ENCODE measurements at places on chromosomes 3 and 15.
A peak's percentile ranks its signal among the peaks of the same experiment; 100 is the strongest.

DNA sequence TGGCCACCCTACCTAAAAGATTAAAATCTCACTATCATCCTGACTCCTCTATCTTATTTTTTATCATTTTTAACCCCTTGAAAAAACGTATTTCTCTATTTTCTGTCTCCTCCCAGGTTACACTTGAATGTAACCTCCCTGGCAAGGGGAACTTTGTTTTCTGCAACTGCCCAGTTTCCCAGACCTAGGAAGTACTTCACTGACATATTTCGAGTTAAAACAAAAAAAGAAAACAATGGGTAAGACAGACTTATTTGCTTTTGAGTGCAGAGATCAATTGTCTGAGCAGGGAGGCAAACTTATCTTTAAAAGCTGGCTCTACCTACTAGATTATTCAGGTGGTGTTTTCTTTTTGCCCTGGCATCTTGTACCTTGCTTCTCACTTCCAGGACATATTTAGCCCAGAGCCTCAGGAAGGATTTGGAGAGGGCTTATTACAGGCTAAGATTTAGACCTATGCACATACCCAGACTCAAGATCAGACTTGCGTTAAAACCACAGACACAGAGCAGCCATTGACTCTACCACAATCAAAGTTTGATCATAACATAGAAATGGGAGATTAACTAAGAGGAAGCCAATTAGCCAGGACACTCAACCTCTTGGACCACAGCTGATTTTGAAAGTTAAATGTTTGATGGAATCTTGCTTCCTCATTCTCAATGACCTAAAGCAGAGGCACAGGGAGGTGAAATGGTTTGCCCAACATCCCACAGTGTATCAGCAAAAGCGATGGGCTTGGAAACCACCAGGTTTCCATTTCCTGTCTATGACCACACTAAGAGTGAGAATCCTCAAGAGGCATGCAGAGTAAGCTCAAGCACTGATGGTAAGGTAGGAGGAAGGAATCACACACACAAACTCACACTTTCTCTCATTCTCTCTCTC, 169.5 kb upstream of the THBS1 start:
- DNase-seq, result no peak

DNA sequence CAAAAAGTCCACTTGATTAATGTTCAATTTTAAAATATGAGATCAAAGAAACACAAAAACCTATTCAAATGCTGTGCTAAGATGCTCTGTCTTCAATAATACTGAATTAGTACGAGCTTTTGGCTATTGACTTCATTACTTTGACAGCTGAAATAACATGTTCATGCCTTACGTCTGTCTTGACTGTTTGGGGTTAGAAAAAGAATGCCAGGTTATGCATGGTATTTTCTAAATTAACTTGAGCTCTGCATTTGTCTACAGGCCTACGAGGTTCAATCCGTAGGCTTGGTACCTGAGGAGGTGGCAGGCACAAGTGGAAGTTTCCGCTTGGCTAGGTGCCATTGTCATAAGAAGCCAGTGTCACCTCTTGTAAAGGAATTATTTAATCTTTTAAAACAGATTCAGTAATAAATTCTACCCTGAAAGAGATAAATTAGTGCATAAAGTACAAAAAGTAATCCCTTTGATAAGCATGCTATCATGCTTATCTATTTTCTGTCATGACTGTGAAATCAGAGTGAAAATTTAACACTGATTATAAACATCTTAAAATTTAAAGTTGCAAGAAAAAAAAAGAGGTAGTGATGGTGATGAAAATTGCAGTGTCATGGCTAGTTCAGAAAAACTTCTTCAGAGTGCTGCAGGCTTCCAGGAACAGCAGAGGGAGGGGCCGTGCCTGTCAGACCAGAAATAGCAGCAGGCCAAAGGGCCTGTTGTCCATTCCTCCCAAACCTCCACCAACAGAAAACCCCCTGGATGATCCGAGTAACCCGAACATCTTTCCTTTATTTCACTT, 115.7 kb downstream of the ARRDC4 start:
- no peak for DNase-seq

DNA sequence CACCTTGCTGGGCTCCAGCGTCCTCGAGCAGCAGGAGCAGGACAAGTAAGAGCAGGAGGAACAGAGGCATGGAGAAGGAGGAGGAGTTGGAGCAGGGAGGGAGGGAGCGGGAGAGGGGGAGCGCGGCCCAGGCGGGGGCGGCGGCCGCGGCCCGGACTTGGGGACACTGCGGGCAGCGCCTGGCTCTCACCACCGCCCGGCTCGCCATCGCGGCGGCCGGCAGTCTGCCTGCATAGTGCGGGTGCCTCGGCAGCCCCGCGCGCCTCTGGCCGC, 440 bp downstream of the DCBLD2 start:
- DNase-seq, result no peak

DNA sequence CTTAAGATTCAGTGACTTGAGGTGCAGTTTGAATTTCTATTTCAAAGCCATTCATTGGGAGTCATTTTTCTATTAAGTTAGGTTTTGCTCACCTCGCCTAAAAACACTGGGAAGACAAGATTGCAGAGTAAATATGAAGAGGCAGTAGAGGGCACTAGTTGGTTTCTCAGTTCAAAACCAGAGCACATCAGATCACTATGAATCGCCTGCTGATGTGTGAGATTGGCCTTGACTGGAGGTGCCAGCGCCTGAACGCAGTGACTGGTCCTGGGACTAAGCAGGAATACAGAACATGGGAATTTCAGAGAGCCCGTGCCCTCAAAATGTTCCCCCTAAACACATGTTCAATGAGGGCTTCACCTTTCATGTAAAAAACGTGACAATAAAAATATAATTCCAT, 229.0 kb downstream of the ITPR1 start:
- peak; percentile 53 for DNase-seq

DNA sequence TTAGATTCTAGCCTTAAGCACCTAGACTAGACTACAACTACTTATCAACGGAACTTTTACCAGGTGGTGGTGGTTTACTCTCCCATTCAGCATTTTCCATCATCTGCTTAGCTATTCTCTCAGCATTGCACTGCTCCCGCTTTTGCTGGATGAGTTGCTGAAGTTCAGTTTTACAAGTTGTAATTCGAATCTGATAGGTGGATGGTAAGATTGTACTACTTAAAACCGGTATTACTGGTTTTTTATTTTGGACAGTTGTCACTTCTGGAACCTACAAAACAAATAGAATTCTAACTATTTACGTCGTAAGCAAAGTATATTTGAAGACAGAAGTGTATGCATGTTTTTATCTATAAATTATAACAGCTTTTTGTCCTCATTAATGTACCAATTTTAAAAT, 41.1 kb downstream of the PIK3R4 start:
- DNase-seq, result no peak

DNA sequence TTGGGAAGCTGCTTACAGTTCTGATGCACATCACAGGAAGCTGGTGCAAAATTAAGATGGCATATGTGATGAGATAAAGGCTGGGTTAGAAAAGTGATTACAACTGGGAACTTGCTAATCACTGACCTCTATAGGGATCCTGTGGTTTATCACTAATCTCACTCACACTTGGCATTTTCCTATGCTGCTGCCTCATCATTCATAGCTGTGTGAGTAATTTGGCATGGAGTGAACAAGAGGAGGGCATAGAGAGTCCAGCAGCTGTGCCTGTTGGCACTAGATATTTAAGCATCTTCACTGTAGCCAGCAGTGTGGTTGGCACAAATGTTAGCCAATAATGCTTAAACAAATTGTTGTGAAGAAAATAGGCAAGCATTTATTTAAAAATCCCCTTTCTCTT, 217.7 kb upstream of the CGNL1 start:
- DNase-seq, result no peak

- DNase-seq, result no peak
These were observed 691.5 kb upstream of the ARPP21 start for GRCh38 chr3:34947834-34948233.

DNA sequence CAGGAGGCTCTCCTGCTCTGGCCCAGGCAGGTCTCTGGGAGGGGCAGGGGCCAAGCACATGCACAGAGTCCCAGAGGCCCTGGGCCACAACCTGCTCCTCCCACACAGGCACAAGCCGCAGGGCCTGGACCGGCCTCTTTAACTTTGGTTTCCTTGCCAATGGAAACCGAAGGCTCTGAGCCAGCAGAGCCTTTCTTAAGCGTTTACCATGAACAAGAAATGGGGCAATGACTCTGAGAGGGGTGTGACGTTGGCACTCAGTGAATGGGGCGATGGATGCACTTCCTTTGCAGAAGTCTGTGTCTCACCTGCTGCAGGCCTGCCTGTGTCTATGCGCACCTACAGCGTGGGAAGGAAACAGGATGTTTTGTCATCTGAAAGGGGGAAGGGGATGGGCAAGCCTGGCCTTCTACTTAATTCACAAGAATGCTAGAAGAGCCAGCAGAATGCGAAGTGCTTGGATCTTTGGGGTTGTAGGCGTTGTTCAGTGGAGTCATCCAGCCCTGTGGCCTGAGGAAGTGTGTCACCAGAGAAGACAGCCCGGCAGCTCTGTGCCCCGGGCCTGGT, 41.8 kb downstream of the IFT122 start:
- no peak for DNase-seq

- DNase-seq, result no peak
These were observed 67.8 kb downstream of the NSUN3 start for GRCh38 chr3:94130690-94131089.

GRCh38 chr15:29103824-29104565, 165.6 kb downstream of the NSMCE3 start:
- DNase-seq, result peak; percentile 88

- no peak for DNase-seq
These were observed 250.2 kb downstream of the VGLL3 start for GRCh38 chr3:86740751-86741150.

- no peak for DNase-seq
These were observed 155.2 kb downstream of the FAM43A start for GRCh38 chr3:194840661-194841514.

- DNase-seq, result no peak
These were observed 3.0 kb upstream of the IFT57 start for GRCh38 chr3:108225221-108225620.

DNA sequence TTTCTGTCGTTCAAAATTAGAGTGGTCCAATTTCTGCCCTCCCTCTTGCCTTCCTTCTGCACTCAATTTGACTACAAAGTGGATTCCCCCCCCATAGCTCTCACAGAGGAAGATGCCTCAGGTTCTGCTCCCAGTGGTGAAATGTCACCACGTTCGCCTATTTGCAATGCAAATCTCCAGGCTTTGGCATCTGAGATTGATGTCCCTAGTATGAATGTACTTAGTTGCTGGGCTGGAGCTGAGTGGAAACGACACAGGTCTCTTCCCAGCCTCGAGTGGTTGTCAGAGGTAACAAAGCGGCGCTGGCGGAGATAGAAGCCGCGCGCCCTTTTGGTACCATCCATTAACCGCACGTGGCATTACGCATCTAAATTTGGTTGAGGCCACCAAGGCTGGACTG, 860.1 kb downstream of the MCTP2 start:
- no peak for DNase-seq

DNA sequence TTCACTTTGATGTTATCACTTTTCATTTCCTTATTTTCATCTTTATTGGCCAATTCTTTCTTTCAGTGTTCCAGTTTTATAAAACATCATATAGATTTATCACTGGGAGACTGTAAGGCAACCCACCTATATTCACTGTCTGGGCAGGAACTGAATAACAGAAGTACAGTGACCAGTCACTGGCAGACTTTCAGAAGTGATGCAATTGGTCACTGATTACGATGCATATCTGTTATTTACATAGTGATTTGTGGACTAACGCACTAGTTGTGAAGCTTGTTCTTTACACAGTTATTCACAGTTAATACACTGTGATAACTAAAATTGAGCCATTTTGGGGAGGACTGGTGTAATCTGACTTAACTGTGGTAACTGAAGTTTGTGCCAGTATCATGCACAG, 190.2 kb upstream of the DPH6 start:
- DNase-seq, result no peak

- no peak for DNase-seq
These were observed 121.0 kb downstream of the PDZRN3 start for GRCh38 chr3:73503781-73504180.

GRCh38 chr3:46301122-46301835, 52.6 kb upstream of the CCR2 start:
- DNase-seq, result no peak

- no peak for DNase-seq
These were observed 82.0 kb upstream of the LMOD3 start for GRCh38 chr3:69204315-69204957.

GRCh38 chr15:33234020-33234461, 39.5 kb upstream of the FMN1 start:
- no peak for DNase-seq

DNA sequence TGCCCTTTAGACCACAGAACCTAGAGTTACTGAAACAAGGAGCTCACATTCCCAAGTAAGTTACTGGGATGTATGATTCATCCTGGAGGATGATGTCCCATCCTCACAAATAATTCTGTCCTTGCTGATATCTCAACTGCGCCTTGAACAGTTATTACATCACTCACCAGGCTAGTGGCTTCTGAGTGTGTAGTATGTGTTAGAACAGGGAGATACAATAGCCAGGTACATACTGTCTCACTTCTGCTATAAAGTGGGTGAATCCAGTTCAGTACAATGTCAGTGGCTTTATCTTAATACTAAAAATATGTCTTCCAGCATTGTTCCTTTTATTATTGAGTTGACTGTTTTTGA, 483.2 kb upstream of the FRG2C start:
- DNase-seq, result no peak

GRCh38 chr15:64780600-64781156, 5.3 kb upstream of the RBPMS2 start:
- no peak for DNase-seq

DNA sequence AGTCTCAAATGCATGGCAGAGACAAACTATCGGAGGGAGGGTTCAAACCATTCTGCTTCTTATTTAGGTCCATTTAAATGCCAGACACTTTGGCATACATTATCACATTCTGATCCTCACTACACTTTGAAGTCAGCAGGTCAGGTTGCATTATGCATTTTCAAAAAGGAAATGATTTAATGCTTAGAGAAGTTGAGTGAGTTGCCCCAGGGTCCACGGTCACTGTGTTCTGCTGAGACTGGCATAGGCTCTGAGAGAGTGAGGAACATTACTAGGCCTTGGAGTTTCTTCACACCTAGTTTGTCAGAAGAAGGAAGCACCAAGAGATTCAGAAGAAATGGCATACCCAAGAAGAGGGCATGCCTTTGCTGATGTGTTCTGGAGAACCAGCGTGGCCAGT, 46.3 kb upstream of the ACAN start:
- DNase-seq, result no peak

DNA sequence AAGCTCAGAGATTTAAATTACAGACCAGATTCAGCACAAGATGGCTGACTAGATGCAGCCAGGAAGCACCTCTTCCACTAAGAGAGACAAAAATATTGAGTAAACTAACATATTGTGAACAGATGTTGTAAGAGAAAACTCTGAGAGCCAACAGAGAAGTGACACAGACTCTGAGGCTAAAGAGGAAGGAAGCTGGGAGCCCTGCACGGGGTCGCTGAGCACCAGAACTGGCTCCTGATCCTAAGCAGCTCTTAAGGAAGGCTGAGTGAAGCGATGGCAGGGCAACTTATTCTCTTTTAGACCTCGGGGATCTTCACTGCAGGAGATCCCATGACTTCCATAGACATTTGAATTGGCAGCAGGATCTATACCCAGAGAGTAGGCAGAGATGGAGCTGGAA, 578.0 kb upstream of the GRM7 start:
- no peak for DNase-seq

GRCh38 chr3:83023086-83023485, 1261.6 kb upstream of the GBE1 start:
- no peak for DNase-seq

- DNase-seq, result no peak
These were observed 54.3 kb downstream of the ATP2C1 start for GRCh38 chr3:130948001-130948773.
